ENCODE measurements at places on chromosomes 2 and 18. TPM values are rescaled to one million over a fixed set of nuclear protein-coding genes. Genes with fewer than 3 reads are reported as not detected.

- no peaks in the 10 kb centered on the region for H3K27me3 ChIP-seq
- no peaks in the 10 kb centered on the region for H3K4me1 ChIP-seq
- H3K27ac ChIP-seq: no peak overlapping the region
- no peak for DNase-seq
- H3K36me3 ChIP-seq: no peaks in the 10 kb centered on the region
- H3K4me3 ChIP-seq: no peak overlapping the region
Observed at GRCh38 chr2:98479959-98480524, 35.4 kb downstream of the INPP4A start.

- no peak for DNase-seq
- no peaks in the 10 kb centered on the region for H3K27me3 ChIP-seq
- H3K27ac ChIP-seq: no peak overlapping the region
- no peak overlapping the region for H3K4me3 ChIP-seq
- H3K36me3 ChIP-seq: no peaks in the 10 kb centered on the region
Observed at GRCh38 chr18:40956213-40956612, 998.8 kb upstream of the PIK3C3 start.

DNA sequence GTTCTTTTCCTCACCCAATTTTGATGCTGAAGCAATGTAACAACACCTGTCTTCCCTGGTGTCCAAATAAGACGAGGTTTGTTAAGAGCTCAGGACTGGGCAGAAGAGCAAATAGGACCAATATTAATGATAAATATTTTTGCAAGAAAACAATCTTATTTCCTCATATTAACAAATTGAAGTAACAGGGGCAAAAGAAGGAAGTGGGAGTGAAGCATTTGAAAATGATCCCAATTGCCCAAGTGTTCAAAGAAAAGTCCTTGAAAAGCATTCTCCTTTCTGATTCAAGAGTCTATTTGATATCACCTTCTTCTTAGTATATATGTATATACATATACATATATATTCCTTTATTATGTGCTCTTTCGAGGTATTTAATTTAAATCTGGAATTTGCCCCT, 418.8 kb downstream of the ARHGAP15 start:
- H3K36me3 ChIP-seq: no peaks in the 10 kb centered on the region
- no peak overlapping the region for H3K27ac ChIP-seq
- no peak for DNase-seq
- no peaks in the 10 kb centered on the region for H3K4me1 ChIP-seq

DNA sequence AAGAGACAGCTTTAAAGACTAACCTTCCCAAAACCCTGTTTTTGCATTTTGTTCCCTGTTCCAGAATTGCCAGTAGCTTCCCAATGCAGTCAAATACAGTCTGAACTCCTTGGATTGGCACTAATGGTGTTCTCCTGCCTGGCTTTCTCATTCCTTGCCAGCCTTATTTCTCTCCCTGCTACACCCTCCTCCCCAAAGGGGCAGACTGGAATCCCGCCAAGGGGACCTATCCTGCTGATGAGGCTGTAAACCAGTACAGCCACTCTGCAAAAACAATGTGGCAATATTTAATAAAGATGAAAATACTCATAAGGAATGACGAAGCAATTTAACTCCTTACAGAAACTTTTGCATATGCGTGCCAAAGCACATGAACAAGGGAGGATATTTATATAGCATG, 4.5 kb upstream of the SLC4A5 start:
- DNase-seq: no peak
- H3K27ac ChIP-seq: no peak overlapping the region
- no peaks in the 10 kb centered on the region for H3K4me1 ChIP-seq
- no peaks in the 10 kb centered on the region for H3K27me3 ChIP-seq

DNA sequence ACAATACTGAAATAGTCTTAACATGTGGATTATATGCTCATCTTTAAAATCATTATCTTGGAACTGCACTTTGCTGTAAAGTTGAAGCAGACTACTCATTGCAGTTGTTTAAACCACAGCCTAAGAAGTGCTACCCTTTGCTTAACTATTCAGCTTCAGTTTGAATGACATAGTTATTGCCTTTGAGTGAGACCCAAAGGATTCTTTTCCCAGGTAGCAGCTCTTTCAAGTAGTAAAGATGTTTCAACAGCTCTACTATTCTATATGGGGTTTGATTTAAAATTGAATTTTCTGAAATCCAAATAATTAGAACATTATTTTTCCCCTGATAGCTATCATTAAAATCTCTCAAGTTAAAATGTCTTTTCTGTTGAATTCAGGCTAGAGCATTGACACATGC, 1.1 kb downstream of the SCG2 start:
- peak overlapping the region; percentile 26 for H3K4me3 ChIP-seq
- H3K27ac ChIP-seq: no peak overlapping the region
- H3K27me3 ChIP-seq: no peaks in the 10 kb centered on the region
- H3K4me1 ChIP-seq: no peaks in the 10 kb centered on the region

DNA sequence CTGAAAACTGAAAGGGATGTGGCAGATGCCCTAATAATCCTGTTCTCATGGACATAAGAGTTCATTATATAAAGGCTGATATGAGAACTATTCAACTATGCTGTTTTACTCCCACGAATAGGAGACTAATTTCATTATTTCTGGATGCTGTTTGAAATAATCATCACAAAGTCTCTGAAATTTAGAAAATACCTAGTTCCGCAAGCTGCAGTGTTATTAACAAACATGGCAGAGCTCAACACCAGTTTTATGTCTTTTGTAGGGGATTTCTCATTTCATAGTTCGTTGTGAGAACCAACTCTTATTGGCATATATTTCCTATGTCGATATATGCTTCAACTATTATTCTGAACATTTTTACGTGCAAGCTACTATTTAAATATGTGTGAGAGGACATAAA, 200.3 kb upstream of the SLC8A1 start:
- no peaks in the 10 kb centered on the region for H3K4me1 ChIP-seq
- H3K27ac ChIP-seq: no peak overlapping the region
- H3K36me3 ChIP-seq: no peaks in the 10 kb centered on the region
- no peaks in the 10 kb centered on the region for H3K27me3 ChIP-seq
- DNase-seq: no peak
- no peak overlapping the region for H3K4me3 ChIP-seq

USP37 gene
- 19.2 TPM for total RNA-seq

DUSP2 gene
- 4.9 TPM for total RNA-seq

Data from Panc1 (cell line).